ENCODE measurements at places on chromosomes 1 and 21.

- H3K4me3 ChIP-seq = no peak overlapping the region
- DNase-seq = no peak
- no peaks in the 10 kb centered on the region for H3K27me3 ChIP-seq
Observed at GRCh38 chr1:243434594-243434993, 178.8 kb downstream of the SDCCAG8 start.

DNA sequence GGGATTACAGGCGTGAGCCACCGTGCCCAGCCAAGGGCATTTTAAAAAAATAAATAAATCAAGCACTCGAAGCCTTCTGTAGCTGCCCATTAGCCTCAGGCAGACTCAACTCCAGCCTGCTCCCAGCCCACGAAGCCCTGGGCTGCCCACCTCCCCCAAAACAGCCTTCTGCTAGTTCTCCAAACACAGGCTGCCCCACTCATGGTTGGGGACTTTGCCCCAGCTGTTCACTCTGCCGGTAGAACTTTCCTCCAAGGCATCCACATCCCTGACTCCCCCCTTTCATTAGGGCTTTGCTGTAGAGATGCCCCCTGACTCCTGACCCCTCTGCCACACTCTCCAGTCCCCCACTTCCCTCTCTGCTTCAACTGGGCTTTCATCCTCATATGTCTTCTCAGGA lies 29.7 kb upstream of the LAPTM5 start:
- no peak overlapping the region for H3K4me3 ChIP-seq
- no peak overlapping the region for H3K27ac ChIP-seq
- no peaks in the 10 kb centered on the region for H3K36me3 ChIP-seq
- no peak for DNase-seq
- peaks cover 14% of the 10 kb centered on the region for H3K4me1 ChIP-seq
- no peaks in the 10 kb centered on the region for H3K27me3 ChIP-seq

GRCh38 chr1:245898581-245898980 lies 608.5 kb downstream of the SMYD3 start:
- no peak for DNase-seq
- H3K4me1 ChIP-seq = no peaks in the 10 kb centered on the region
- H3K36me3 ChIP-seq = peaks cover 28% of the 10 kb centered on the region
- peaks cover under 1% of the 10 kb centered on the region for H3K27me3 ChIP-seq

DNA sequence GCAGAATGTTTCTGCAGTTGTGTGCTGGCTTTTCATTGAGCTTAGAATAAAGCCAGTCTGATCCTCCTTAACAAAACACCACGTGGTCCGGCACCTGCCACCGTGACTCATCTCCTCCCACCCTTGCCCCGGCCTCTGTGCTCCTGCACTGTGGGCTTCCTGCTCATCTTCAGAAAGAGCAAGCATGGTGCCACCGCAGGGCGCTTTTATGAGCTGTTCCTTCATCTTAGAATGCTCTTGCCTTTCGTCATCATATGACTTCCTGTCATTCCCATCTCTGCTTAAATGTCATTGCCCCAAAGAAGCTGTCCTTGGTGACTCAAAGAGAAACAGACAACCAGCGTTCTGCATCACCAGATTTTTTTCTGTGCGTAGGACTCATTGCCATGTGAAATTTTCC lies 117.8 kb downstream of the HHAT start:
- no peaks in the 10 kb centered on the region for H3K36me3 ChIP-seq
- no peak overlapping the region for H3K27ac ChIP-seq
- no peak overlapping the region for H3K4me3 ChIP-seq
- DNase-seq = no peak

DNA sequence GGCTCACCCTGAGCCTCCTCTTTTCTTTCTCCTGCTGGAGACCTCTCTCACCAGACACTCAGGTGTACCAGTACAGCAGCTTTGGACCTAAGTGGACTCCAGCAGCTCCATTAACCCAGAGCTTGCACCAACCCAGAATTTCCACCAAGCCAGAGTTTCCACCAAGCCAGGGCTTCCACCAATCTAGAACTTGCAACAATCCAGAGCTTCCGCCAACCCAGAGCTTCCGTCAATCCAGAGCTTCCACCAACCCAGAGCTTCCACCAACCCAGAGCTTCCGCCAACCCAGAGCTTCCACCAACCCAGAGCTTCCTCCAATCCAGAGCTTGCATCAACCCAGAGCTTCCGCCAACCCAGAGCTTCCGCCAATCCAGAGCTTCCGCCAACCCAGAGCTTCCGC lies 23.2 kb downstream of the CRYAA start:
- no peak for DNase-seq
- H3K36me3 ChIP-seq = no peaks in the 10 kb centered on the region
- peaks cover 2% of the 10 kb centered on the region for H3K27me3 ChIP-seq
- no peak overlapping the region for H3K4me3 ChIP-seq

GRCh38 chr1:84781946-84782771 lies 91.9 kb upstream of the SSX2IP start:
- H3K27ac ChIP-seq = peak overlapping the region; percentile 64
- DNase-seq = peak; percentile 91
- H3K36me3 ChIP-seq = no peaks in the 10 kb centered on the region

DNA sequence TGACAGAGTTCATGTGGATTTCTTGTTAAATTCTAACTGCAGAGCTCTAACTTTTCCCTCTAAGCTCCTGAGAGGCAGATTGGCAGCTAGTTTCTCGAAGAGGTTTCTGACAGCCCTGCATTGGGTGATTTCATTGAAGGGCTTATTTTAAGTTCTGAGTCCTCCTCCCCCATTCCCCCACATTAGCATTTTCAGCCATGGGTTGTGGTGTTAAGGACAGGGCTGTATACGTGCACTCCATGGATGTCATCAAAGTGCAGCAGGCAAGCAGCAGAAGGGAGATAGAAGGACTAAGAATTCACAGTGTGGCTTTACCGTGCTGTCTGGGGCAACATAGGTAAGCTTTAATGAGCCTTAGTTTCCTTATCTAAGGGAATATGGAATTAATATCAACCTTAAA lies 19.0 kb downstream of the CRYZ start:
- no peak overlapping the region for H3K27ac ChIP-seq
- no peaks in the 10 kb centered on the region for H3K27me3 ChIP-seq
- 0 out of 2 replicates have a peak, but pooled peaks cover 6% of the 10 kb centered on the region for H3K4me1 ChIP-seq
- DNase-seq = no peak
- H3K36me3 ChIP-seq = peaks cover 8% of the 10 kb centered on the region
- no peak overlapping the region for H3K4me3 ChIP-seq

DNA sequence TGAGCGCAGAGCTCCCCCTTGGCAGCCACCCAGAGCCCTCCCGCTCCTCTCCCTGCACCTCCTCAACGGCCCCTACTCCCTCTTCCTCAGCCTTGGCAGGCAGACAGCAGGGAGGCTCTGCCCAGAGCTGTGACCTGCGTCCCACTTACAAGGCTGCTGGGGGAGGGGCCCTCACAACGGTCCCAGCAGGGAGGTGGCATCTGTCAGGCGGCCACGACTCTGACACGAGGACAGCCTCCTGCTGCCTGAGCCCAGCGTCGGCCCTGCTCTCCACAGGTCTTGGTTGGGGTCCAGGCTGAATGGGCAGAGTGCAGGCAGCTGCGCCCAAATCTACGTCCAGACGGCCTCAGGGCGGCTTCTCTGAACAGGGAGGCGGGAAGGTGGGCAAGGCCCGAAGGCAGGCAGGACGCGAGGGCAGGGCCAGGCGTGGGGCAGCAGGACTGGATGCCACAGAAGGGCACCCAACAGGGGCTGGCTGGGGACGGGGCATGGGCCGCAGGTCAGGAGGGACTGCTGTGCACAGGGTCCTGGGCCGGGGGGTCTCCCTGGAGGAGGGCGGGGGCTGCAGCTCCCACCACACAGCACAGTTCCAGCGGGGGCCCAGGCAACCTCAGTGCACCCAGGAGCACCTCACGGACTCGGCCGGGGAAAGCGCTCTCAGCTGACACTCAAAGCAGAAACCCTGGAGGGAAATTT lies 7.5 kb downstream of the SLC19A1 start:
- H3K27ac ChIP-seq = no peak overlapping the region
- no peaks in the 10 kb centered on the region for H3K27me3 ChIP-seq
- H3K4me3 ChIP-seq = no peak overlapping the region

DNA sequence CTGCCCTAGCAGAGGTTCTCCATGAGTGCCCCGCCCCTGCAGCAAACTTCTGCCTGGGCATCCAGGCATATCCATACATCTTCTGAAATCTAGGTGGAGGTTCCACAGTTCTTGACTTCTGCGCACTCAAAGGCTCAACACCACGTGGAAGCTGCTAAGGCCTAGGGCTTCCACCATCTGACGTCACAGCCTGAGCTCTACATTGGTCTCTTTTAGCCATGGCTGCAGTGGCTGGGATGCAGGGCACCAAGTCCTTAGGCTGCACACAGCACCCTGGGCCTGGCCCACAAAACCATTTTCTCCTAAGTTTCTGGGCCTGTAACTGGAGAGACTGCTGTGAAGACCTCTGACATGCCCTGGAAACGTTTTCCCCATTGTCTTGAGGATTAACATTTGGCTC lies 272.6 kb upstream of the PLXNA2 start:
- no peak for DNase-seq
- H3K4me1 ChIP-seq = peaks cover 4% of the 10 kb centered on the region
- H3K27ac ChIP-seq = no peak overlapping the region
- H3K36me3 ChIP-seq = peaks cover 12% of the 10 kb centered on the region
- H3K27me3 ChIP-seq = no peaks in the 10 kb centered on the region

GRCh38 chr1:19424651-19425570 lies 60.4 kb downstream of the CAPZB start:
- DNase-seq = no peak
- no peak overlapping the region for H3K4me3 ChIP-seq
- H3K4me1 ChIP-seq = peaks cover 23% of the 10 kb centered on the region

DNA sequence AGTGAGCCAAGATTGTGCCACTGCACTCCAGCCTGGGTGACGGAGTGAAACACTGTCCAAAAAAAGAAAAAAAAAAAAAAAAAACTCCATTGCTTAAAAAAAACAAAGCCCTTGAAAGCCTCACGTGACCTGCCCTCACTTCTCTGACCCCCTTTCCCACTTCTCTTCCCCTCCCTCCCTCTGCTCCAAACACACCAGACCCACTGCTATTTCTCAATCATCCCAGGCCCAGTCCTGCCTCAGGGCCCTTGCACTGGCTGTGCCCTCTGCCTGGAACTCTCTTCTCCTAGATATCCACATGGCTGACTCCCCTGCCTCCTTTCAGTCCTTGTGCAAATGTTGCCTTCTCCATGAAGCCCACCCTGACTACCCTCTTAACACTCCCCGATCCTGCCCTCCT lies 45.4 kb upstream of the TARDBP start:
- H3K27ac ChIP-seq = no peak overlapping the region
- peaks cover 45% of the 10 kb centered on the region for H3K4me1 ChIP-seq
- no peak overlapping the region for H3K4me3 ChIP-seq
- peaks cover 3% of the 10 kb centered on the region for H3K27me3 ChIP-seq
- H3K36me3 ChIP-seq = no peaks in the 10 kb centered on the region

GRCh38 chr1:109776206-109776835 lies 12.6 kb upstream of the EPS8L3 start:
- H3K4me3 ChIP-seq = no peak overlapping the region
- H3K27ac ChIP-seq = no peak overlapping the region
- peak; percentile 8 for DNase-seq
- peaks cover 9% of the 10 kb centered on the region for H3K27me3 ChIP-seq
- peaks cover 5% of the 10 kb centered on the region for H3K4me1 ChIP-seq

- DNase-seq = no peak
- H3K4me3 ChIP-seq = no peak overlapping the region
- H3K27ac ChIP-seq = peak overlapping the region; percentile 68
- peaks cover 49% of the 10 kb centered on the region for H3K4me1 ChIP-seq
Observed at GRCh38 chr1:156487862-156488261, 12.7 kb downstream of the MEF2D start.

Data from WTC11 (cell line).